ENCODE measurements at places on chromosomes 7 and 10.

DNA sequence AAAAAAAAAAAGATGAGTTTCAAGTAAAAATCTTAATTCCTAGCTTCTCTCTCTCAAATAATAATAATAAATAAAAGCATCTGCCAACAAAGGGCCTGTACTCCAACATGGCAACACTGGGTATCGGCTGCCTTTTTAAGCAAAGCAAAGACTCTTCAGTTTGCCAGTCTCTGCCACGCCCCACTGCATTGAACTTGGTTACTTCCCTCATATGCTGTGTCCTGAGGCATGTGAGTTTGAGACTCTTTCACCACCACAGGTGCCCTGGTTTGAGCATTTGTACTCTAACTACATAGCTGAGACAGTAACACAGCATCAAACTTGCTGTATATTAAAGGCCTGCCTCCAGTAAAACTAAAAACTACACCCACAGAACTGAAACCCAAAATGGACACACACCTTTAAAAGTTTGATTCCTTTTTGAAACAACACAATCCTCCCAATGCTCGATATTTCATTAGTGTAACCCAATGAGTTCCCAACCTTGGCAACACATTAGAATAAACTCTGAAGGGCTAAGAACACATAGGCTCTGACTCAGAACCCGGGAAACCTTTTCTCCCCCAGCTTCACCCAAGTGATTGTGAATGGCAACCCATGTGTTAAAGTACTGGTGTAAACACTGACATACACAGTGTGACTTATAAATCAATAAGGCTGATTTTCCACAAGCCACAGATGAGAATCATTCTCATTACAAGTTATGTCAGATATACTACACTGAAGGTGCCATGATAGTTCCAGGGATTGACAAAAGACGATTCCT is 12.0 kb downstream of the JAZF1 start:
- no peak for DNase-seq

DNA sequence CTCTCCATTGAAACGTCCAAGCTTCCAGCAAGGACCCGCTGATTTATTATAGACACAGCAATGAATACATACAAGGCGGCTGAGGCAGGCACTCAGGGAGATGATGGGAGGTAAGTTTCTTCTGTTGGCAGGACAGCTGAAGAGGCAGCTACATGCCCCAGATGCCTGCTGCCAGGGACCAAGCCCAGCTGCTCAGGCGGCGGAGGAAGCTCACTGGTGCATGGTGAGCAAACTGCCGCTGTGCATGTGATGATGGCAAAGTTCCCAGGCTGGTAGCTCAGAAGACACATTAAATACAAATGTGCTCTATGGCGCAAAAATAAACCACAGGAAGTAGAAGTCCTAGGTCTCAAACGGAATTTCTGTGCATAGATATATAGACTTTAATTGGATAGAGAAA is 2.3 kb downstream of the DNTT start:
- peak; percentile 15 for DNase-seq

- DNase-seq: no peak
Measured at GRCh38 chr7:90980545-90980944, 283.7 kb upstream of the FZD1 start.

GRCh38 chr7:128963327-128963757 is 25.6 kb downstream of the IRF5 start:
- DNase-seq: no peak

DNA sequence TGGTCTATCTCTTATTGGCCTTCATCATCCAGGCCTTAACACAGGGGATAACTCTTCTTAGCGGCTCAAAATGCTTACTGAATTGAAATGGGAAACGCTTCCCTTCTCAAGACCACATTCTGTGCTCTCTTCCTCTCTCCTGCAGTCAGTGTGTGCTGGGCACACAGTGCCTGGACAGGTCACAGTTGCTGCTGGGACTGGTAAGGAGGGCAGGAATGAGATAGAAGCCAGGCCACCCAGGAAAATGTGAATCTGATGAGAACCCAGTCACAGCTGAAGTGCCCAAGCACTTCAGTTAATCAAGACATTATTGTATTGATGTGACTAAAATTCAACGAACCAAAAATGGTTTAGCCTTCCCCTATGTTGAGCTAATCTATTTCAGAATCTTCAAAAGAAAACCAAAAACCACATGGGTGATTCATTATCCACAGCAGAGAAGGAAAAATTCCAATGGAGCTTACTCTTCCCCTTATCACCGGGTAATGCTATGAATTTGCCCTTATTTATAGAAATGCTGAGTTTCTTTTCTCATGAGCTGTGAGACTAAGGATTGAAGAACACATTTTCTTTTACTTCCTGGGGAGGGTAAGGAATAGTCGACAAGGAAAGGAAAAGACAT is 41.2 kb upstream of the PLPP4 start:
- DNase-seq: no peak

DNA sequence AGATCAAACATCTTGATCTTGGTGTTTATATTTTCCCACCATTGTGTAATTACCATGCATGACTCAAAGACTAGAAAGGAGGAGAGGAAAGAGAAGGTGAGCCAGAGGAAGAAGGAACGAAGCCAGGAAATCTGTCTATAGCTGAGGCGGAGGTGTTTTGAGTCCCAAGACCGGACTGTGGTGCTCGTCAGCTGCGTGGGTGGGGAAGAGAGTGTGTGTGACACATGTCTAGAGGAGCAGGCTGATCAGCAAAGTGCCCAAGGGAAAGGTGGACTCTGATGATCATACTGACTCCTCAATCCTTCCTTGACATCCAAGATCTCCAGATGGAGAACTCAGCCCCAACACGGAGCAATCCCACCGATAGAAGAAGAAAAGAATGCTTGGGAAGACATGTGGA is 189.5 kb upstream of the MINDY3 start:
- no peak for DNase-seq

GRCh38 chr7:101628522-101628921 is 574 bp downstream of the MYL10 start:
- DNase-seq: no peak

- no peak for DNase-seq
Measured at GRCh38 chr7:139153832-139154231, 44.3 kb upstream of the ZC3HAV1 start.

DNA sequence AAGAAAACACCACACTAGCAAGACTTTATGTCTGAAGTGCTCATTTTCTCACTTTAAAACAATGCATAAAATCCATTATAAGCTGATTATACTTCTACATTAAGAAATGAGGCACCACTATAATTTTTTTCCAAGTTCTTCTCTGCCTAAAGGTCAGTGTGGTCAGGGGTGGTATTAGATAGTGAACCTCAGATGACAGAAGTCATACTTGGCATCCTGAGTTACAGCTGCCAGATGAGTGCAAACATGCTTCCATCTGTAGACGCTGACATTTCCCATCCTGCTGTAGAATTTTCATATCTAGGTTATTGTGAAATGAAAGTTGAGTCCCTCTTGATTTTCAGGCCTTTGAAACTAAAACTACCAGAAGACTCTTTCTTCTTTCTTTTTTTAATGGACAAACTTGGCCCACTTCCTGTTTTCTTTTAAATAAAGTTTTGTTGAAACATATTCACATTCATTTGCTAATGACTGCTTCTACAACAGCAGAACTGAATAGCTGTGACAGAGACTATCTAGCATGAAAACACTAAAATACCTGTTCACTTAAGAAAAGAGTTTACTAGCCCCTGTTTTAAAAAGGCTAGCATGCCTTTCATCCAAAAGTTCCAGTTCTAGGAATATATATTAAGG is 900.8 kb downstream of the XPNPEP1 start:
- DNase-seq: no peak

GRCh38 chr10:110361800-110362456 is 57.2 kb upstream of the SMNDC1 start:
- DNase-seq: no peak

- DNase-seq: no peak
Measured at GRCh38 chr7:114942446-114943175, 20.7 kb downstream of the MDFIC start.

GRCh38 chr7:20021831-20022230 is 195.4 kb downstream of the MACC1 start:
- no peak for DNase-seq

DNA sequence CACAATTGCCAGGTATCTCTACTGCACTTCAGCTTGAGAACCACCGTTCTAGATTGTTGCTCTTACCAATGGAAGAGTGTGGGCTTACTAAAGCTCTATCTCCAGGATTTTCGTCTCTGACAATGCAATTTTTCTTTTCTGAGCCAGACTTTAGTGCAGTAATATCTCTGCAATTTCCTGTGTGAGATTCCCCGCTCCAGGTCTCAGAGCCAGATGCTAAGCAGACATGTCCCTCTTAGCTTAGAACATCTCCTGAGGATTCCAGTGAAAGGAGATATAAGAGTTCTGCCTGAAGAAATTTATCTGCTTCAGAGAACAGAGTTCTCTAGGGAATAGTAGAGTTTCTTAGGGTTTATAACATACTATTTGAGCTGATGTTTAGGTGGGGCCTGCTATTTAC is 82.0 kb downstream of the SND1 start:
- DNase-seq: no peak

GRCh38 chr7:119594956-119595355 is 678.0 kb upstream of the KCND2 start:
- no peak for DNase-seq

GRCh38 chr7:131027287-131027773 is 293.3 kb upstream of the KLF14 start:
- no peak for DNase-seq

DNA sequence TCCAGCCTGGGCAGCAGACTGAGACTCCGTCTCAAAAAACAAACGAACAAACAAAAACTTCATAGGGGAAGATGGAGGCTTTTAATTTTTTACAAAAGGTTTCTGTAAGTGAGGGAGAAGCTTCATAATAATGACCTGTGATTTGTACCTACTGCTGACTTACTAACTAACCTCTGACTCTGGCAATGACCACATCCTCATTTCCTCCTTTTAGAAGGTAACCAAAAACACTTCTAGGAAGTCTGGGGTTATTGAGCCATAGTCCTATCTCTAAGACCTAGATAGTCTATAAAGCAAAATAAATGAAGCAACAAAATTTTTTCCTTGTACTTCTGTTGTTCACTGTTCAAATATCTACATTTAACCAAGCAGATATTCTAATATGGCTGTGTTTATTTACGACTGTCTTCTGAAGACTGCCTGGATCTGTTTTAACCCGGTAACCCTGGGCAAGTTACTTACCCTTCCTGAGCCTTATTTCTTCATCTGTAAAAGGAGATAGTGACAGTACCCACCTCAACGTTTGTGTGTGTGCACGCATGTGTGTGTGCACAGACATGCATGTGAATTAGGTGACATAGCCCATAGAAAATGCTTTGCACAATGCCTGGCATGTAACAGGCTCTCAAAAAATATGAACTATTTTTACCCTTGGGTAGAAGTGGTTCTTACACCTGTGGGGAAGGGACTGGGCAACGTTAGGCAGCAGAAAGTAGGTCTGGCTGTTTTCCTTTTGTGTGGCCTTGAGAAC is 30.8 kb upstream of the SMNDC1 start:
- no peak for DNase-seq

- DNase-seq: no peak
Measured at GRCh38 chr7:55129541-55130394, 111.0 kb downstream of the EGFR start.

DNA sequence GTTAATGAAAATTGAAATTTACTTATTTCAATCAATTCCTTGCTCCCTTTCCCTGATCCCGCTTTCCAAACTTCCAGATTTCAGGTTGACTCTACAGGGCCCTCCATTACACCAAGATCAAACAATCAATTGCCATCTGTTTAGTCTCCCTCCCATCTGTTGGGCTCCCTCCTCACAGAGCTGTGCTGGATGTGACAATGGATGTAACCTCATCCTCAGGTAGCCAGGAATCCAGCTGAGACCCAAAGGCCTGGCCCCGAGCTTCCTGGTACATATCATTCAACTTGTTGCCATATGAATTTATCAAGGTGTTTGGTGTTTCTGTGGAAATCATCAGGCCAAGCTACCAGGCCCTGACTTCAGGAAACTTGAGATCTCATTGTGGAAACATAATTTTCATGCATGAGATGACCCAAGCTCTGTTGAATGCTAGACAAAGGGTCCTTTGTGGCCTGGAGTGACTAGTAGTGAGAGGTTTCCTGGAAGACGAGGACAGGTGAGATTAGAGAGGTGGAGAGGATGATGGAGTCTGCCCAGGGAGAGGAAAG is 148.6 kb upstream of the PDE1C start:
- no peak for DNase-seq

DNA sequence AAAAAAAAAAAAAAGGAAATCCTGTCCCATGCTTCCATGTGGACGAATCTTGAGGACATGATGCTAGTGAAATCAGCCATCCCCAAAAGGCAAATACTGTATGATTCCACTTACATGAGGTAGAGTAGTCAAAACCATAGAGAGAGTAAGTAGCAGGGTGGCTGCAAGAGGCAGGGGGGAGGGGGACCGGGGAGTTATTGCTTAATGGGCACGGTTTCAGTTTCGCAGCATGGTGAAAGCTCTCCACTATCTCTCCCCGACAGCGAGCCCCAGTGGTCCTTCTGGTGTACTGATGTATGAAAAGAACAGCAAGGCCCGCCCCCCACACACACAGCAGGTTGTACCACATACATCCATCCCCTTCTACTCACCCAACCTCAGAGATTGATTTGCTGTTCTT is 32.8 kb downstream of the NOD1 start:
- DNase-seq: no peak

All from D341Med (cell line).